ENCODE measurements at places on chromosomes 1 and 21. TPM values are rescaled to one million over a fixed set of nuclear protein-coding genes. Genes with fewer than 3 reads are reported as not detected.
A peak's percentile ranks its signal among the peaks of the same experiment; 100 is the strongest.

CA6 gene
- not detected for total RNA-seq

LEFTY2 gene
- not detected for total RNA-seq

DNA sequence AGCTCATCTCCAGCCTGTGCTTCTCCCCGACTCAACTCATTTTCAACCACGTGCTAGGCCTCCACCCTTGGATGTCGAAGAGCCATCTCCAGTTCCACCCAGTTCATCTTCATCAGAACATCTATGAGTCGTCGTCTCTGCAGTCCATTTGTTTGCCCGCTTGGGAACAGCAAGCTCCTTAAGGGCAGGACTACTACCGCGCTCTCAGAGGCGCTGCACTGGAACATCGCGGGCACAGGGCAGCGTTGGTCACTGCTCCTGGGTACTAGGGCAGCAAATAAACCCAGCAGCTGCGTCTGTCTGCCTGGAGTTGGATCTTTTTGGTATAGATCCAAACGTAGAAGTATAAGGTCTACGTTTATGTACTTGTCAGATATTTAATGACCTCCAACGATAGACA lies 478 bp upstream of the PRDM2 start:
- DNase-seq: no peak

DNA sequence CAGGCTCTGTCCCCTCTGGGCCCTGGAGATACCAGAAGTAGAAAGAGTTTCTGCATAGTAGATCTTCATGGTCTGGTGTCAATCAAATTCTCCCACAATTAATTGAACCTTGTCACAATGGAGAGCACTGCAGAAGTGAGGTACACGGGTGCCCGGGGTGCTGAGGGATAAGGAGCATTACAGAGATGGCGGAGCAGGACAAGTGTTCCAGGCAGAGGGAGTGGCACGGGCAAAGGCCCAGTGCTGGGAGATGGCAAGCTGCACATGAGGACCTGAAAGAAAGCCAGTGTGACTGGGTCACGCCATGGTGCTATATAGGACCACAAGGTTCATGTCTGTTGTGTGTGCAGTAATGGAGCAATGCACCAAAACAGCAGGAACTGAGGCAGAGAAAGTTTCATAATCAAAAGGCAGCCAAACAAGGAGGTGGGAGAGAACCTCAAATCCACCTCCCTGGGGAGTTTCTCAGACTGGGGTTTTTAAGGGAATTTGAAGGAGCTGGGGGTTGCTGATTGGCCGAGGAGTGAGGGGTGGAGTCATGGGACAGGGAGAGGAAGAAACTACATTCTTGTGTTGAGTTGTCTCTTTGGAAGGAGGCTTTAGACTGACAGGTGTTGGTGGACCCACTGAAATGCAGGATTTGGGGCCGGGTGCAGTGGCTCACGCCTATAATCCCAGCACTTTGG lies 27.7 kb downstream of the ACOT11 start:
- DNase-seq: no peak

DNA sequence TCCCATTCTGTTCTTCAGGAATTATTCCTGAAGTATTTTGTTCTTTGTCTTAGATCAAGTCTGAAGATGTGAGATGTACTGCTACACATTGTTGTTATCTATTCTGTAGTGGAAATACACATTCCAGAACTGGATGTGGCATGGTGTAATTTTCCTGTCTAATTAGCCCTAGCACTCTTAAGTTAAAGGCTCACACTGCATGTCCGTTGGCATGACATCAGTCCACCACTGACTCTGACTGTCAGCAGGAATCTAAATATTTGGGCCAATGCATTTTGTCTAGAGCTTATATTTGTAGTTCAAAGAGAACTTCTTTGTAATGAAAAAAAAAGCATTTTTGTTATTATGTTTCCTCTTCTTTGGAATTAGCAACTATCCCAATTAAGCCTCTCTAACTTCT lies 201.0 kb downstream of the S1PR1 start:
- DNase-seq: no peak

DNA sequence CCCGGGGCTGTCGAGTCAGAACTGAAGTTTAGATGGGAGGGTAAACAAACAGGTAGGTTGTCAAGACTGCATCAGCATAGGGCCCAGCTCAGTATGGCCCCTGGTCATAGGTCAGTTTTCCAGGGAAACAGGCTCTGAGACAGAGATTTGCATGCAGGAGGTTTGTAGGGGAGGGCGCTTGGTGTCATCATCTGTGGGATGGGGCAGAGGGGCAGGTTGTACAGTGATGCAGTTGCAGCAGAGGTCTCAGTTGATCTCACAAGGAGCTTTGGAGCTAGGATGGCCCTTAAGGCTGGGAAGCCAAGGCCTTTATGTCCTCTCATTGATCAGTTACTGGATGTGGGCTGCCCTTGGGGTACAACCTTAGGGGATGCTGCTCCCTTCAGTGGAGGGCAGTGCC lies 38.5 kb upstream of the KCNA10 start:
- DNase-seq: no peak

DNA sequence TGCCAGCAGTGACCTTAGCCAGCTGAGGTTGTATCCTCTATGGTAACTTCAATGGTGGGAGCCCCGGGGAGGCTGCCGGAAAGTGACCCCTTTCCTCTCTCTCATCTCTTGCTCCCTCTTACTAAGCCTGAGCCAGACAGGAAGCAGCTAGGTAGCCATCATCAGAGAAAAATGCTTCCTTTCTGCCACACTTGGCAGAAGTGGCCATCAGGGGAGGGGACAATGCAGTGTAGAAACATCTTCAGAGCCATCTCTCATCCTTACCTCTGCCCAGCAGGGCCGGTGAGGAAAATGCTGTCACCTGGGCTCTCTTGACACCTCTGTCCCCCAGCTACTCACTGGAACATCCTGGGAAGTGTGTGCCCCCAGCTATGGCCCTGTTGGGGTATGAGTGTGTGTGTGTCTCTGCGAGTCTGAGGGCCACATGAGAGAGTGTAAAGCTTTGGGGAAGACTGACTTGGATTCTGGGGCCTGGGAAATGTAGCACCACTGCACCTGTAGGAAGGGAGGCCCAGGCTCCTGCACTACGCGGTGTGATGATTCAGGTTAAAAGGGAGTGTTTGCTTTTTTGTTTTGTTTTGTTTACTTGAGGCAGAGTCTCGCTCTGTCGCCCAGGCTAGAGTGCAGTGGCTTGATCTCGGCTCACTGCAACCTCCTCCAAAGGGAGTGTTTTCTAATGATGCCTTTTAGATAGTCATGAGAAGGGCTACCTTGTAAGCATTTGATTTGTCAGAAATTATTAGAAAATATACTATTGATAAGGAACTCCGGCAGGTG lies 48.7 kb upstream of the CNTN2 start:
- no peak for DNase-seq

GRCh38 chr1:51210055-51210454 lies 26.0 kb upstream of the RNF11 start:
- DNase-seq: no peak

GRCh38 chr1:169368406-169368769 lies 393 bp downstream of the BLZF1 start:
- DNase-seq: no peak

GRCh38 chr1:107767156-107767582 lies 197.8 kb downstream of the VAV3 start:
- DNase-seq: no peak

KRTAP12-2 gene
- not detected for total RNA-seq

NUAK2 gene
- total RNA-seq: 2.4 TPM

GRCh38 chr1:85148524-85149250 lies 52.1 kb downstream of the SYDE2 start:
- DNase-seq: no peak

DNA sequence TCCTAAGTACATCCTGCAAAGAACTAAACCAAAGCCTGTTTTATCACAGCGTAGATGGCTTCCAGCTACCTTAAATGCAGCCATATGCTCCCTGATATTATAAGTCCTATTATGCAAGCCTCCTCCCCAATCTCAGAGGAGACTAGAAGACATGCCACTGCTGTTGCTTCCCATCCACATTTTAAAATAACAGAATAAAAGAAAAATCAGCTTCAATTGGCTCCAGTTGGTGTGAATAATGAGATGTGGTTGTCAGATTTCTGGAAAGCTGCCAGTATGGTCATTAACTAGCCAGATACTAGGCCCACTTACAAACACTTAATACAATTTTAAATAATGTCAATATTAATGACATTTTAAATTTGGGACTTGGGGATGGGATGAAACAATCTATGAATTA lies 25.7 kb downstream of the WARS2 start:
- no peak for DNase-seq

C21orf58 gene
- 14.7 TPM for total RNA-seq

COL16A1 gene
- total RNA-seq: 37.5 TPM

DNA sequence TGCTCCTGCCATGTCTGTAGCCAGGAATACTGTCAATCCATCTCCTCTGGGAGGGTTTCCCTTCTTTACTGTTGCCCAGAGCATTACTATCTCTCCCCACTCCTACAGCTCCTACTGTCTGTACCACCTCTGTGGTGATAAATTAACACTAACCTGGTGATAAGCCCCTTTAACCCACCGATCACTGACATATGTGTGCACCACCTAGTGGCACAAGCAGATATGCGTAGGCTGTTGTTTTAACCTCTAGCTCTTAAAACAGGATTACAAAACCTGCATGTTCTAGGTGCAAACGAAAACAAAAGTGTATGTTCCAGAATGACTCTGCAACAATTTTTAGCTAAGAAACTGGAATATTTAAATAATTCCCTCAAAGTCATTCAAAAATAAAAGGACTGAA lies 93.9 kb upstream of the BEND5 start:
- peak; percentile 25 for DNase-seq

PRDM16 gene
- not detected for total RNA-seq

- no peak for DNase-seq
These were observed 57.8 kb upstream of the COL18A1 start for GRCh38 chr21:45347048-45347711.

C1QA gene
- not detected for total RNA-seq

NBPF20 gene
- 0.39 TPM for total RNA-seq

DNA sequence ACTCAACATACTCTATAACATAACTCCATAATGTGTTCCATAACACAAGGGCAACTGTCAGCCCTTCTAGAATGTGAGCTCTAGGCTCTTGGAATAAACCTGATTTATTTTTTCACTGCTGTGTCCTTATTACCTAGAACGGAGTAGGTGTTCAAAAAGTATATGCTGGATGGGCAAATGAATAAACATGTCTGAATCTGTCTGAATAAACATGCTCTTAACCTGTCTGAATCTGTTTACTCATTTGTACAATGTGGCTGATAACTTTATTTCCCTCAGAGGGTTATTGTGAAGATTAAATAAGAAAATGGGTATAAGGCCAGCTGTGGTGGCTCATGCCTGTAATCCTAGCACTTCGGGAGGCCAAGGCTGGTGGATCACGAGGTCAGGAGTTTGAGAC lies 42.3 kb downstream of the AZIN2 start:
- DNase-seq: no peak

- DNase-seq: peak; percentile 9
These were observed 40.4 kb downstream of the SLC35D1 start for GRCh38 chr1:67013573-67013972.

DNA sequence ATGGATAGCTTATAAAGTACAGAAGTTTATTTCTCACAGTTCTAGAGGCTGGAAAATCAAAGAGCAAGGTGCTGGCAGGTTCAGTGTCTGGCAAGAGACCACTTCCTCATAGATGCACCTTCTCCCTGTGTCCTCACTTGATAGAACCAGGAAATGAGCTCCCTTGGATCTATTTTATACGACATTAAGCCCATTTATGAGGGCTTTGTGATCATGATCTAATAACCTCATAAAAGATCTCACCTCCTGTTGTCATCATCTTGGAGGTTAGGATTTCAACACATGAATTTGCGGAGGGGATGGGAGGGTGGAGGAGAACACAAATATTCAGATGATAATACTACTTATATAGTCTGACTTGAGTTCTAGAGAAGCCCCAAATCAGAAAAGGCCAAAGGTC lies 222.1 kb upstream of the SNX7 start:
- peak; percentile 22 for DNase-seq

ROR1 gene
- 34.7 TPM for total RNA-seq

- no peak for DNase-seq
These were observed 2.2 kb upstream of the NEGR1 start for GRCh38 chr1:72284348-72285073.

SPRR2E gene
- total RNA-seq: not detected

DNA sequence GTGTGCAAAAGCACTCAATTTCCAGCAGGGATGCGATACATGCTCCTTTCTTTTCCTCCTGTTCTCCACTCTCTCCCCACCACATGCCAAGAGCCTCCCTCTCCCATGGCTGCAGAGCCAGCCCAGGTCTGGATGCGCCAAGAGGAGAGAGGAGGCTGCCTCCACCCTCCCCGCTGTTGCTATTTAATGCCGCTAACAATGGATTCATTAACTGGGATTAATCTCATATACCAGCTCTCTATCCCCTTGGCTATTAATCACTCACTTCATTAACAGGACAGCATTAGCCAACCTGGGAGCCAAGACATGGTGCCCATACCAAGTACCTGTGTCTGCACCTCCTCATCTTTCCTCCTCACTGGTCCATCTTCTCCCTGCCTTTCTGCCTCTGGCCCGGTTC lies 49.1 kb upstream of the SCMH1 start:
- DNase-seq: no peak

DNA sequence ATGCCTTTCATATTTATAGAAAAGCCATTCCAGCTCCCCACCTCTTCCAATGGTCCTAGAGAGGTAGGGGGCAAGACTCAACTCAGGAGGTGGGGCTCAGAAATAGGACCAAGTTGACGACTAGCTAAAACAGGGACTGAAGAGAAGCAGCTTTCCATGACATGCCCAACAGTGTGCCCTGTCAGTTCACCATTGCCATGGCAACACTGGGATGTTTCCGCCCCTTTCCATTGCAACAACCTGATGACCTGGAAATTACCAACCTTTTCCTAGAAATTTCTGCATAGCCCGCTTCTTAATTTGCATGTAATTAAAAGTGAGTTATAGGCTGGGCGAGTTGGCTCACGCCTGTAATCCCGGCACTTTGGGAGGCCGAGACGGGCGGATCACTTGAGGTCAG lies 22.4 kb upstream of the INTS3 start:
- no peak for DNase-seq

- no peak for DNase-seq
These were observed 14.5 kb downstream of the ASAP3 start for GRCh38 chr1:23469372-23469982.

RORC gene
- 0.33 TPM for total RNA-seq

GRCh38 chr1:58922302-58923089 lies 138.6 kb upstream of the JUN start:
- DNase-seq: no peak

- DNase-seq: no peak
These were observed 19.8 kb downstream of the CD1D start for GRCh38 chr1:158200527-158200926.

DNA sequence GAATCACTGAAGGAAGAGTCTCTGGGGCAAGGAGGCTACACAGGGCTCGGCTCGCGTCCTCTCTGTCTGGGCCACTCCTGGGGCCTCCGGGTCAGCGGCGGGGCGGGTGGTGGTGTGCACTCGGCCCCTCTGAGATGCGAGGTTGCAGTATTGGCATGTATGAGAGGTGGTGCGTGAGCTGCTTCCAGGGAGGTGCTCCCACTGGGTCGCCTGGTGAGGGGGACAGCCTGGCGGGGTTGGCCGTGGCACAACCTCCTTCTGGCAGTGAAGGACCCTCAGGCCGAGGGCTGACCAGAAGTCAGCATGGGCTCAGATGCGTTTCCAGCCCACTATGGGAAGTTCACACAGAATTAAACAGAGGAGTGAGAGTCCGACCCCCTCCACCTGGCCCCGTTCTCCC lies 38.5 kb upstream of the COL18A1 start:
- DNase-seq: no peak

OXCT2 gene
- 3.4 TPM for total RNA-seq

ZFP69B gene
- 1.3 TPM for total RNA-seq
